Frontal cortex (tissue), 4 donors: ENCODE measurements at places on chromosomes 1 and 21.

- no peak for DNase-seq
Observed at GRCh38 chr1:206590025-206590758, 22.1 kb downstream of the EIF2D start.

- DNase-seq: no peak
Observed at GRCh38 chr1:200355801-200356200, 54.0 kb downstream of the ZNF281 start.

DNA sequence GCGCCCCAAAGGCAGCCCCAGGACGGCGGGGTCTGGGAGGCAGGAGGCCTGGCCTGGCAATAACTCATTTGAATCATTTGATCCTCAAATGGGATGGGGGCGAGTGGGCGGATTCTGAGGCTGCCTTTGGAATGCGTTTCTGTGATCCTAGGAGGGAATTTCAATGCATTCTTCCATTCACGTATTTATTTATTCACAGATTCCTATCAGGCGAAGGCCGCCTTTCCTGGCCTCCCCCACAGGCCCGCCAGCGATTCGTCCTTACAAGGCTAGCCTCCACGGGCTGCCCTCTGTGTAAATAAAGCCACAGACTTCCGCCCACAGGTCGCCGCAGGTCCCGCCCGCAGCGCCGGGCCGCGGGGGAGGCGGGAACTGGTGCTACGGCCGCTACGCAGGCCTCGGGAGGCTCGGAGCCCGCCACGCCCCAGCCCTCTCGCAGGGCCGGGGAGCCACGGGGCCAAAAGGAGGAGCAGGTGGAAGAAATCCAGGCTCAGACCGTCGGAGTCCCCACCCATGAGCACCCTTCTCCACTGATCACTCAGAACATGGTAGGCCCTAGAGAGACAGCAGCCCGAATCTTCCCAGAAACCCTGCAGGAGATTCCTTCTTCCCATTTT is 31.3 kb upstream of the JUN start:
- DNase-seq: peak; percentile 59

GRCh38 chr1:8941906-8942305 is 3.8 kb upstream of the CA6 start:
- DNase-seq: peak; percentile 47

GRCh38 chr21:33302796-33303195 is 22.0 kb upstream of the IFNAR1 start:
- no peak for DNase-seq

- DNase-seq: no peak
Observed at GRCh38 chr1:11388617-11389016, 90.3 kb upstream of the DISP3 start.

- no peak for DNase-seq
Observed at GRCh38 chr21:45735259-45736000, 91.9 kb downstream of the PCBP3 start.

- no peak for DNase-seq
Observed at GRCh38 chr1:72516264-72516663, 233.9 kb upstream of the NEGR1 start.

GRCh38 chr1:8097077-8097799 is 71.1 kb upstream of the ERRFI1 start:
- DNase-seq: no peak

DNA sequence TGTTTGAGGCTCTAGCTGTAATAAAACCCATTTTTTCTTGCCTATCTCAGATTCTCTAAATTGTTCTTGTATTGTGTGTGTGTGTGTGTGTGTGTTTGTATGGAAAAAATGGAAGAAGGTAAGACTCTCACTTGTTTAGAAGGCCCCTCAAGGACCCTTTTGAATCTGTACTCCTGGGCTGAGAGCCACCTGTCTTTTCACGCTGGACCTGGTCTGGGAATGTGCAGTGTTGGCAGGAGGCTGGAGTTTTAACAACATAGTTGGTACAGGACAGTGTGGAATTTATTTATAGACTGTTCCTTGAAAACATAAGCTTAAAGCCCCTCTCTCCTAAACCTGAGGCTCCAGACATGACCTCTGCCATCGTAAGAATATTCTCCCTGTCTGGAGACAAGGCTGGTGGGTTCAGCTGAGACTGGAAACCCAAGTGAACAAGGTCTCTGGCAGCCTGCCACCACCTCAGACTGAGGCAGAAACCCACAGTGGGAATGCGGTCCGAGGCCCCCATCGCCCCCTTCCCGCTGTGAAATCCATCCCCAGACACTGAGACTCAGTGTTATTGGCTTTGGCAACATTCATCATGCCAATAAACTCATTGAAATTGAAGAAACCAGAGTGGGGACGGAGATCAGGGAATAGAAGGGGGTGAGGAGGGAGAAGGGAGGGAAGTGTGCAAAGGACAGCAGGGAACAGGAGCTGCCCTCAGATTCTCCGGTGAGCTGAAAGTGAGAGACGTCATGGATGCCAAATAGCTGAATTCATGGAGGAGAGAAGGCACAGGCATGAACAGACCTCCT is 24.6 kb upstream of the PLXNA2 start:
- no peak for DNase-seq

- DNase-seq: no peak
Observed at GRCh38 chr1:211603191-211603701, 24.3 kb upstream of the SLC30A1 start.

- no peak for DNase-seq
Observed at GRCh38 chr1:223341121-223341520, 22.9 kb downstream of the SUSD4 start.

GRCh38 chr1:20478057-20478635 is 7.9 kb downstream of the CAMK2N1 start:
- no peak for DNase-seq

GRCh38 chr1:86957221-86957620 is 42.8 kb downstream of the HS2ST1 start:
- DNase-seq: no peak

DNA sequence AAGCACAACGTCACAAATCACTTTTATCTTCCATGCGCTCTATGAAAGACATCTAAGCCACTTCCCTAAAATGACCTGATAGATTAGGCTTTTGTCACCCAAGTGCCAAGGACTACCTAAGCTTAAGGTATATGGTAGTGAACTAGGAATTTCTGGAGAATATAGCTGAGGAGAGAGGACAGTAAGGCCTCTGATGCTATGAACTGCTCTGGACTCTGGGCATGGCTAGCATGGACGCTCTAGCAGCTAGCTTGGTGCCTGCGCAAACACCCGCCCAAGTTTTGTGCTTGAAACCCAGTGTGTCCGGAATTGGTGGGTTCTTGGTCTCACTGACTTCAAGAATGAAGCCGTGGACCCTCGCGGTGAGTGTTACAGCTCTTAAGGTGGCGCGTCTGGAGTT is 42.5 kb downstream of the OR10J5 start:
- DNase-seq: no peak

- no peak for DNase-seq
Observed at GRCh38 chr1:114043054-114043453, 63.8 kb downstream of the OLFML3 start.

- no peak for DNase-seq
Observed at GRCh38 chr1:166272155-166272554, 105.4 kb upstream of the FAM78B start.

DNA sequence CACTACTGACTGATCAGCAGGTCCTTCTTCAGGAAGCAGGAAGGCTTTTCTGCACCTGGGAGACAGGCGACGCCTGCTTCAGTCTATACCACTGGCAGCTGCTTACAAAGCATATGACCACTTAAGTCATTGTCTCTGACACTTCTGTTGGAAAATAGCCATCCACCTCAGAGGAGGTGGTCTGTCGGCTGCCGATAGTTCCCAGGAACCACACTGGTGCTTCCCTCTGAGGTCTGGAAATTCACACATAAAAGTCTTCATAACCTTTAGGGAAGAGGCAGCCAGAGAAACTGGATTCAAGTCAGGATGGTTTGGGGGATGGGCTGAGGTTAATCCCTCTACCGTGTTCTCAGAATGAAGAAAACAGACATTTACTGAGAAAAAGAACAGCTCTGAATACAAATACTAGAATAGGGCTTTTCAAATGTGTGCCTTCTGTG is 15.6 kb upstream of the SRP9 start:
- DNase-seq: no peak

- DNase-seq: peak; percentile 53
Observed at GRCh38 chr1:179586107-179586823, 5.4 kb upstream of the TDRD5 start.

DNA sequence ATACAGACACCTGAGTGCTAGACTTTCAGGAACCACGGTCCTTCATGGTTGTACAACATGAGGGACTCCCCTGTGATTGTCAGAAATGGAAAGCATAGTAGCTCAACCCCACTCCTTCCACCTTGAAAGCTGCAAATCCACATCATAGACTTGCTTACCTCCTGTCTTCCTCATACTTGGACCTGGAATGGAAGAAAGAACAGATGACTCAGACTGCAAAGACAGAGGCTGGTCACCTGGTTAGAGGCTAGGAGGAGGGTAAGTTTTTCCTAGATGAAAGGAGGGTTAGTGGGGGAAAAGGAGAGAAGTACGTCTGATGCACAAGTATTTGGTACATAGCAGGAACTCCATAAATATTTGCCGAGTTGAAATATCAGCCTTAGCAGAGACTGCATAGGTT is 37.2 kb downstream of the LRRC71 start:
- no peak for DNase-seq

- no peak for DNase-seq
Observed at GRCh38 chr1:18109058-18109755, 1.6 kb downstream of the IGSF21 start.

DNA sequence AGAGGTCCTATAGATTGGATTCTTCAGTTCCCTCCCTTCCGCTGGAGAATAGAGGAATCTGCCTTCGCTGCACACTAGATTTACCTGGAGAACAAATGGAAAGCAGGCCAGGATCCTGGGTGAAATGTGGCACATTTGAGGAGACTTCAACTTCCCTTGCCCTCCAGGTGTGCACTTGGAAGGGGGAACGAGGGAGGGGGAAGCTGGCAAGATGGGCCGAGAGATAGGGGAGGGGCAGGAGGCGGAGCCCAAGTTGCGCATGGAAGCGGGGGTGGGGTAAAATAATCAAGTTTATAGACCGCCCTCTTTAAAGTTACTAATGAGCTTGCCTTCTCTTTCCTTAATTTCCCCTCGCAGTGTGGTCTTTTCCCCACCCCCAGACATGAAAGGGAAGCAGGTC is 155.7 kb upstream of the CAMK1G start:
- DNase-seq: no peak

GRCh38 chr1:15345705-15346345 is 63.9 kb upstream of the EFHD2 start:
- DNase-seq: no peak

- DNase-seq: no peak
Observed at GRCh38 chr1:196381544-196381943, 226.7 kb downstream of the KCNT2 start.

- no peak for DNase-seq
Observed at GRCh38 chr1:29394521-29395225, 158.4 kb downstream of the PTPRU start.

DNA sequence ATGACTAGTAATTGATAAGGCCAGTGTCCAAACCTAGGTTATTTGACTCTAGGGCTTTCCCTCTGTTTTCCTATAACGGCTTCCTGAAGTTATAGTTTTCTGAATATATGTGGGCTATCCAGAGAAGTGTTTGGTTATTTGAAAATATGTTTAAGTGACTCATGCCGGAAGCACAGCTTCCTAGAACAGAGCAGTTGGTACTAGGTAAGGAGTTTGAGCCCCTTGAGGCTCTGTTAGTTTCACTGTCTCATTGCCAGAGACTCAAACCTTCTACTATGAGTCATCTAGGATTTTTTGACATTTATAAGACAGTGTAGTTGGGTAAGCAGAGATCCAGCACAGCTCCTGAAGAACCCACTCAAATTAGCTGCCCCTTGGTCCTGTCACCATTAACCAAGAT is 27.1 kb upstream of the LEPR start:
- DNase-seq: no peak

DNA sequence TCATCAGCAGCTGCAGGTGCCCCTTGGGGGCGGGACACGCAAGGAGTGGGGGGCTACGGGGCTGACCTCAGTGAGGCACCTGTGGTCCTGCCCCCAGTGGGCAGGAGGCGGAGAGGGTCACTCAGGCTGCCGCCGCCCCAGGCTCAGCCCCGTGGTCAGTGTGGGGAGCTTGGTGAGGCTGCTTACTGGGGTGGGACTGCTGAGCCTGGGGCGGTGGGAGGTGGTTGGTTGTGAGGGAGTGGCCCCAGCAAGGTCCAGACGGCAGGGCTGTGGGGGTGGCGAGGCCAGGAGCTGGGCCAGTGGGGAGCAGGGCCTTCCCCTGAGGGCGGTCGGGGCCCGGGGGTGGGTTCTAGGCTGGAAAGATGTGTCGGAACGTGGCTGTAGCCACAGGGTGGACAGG is 14.3 kb downstream of the PFKL start:
- no peak for DNase-seq

DNA sequence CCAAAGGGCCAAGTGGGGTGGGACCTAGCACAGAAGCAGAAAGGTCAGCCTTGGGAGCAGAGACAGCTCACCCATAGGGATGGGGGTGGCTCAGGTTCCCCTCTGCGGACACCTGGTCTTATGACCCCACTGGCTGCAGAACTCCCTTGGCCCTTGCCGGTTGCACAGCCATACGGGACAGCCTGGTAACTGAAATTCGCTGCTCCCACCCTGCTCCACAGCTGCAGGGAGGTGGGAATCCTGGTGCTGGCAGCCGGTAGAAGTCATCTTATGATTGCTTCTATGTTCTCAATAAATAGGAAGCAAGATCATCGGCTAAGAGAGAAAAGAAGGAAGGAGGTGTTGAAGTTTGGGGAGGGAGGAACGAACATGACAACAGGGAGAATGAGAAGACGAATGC is 64.1 kb downstream of the HLCS start:
- DNase-seq: no peak

- no peak for DNase-seq
Observed at GRCh38 chr1:207954104-207954503, 43.2 kb upstream of the CD34 start.

GRCh38 chr1:89887270-89887669 is 66.4 kb downstream of the LRRC8D start:
- DNase-seq: no peak

DNA sequence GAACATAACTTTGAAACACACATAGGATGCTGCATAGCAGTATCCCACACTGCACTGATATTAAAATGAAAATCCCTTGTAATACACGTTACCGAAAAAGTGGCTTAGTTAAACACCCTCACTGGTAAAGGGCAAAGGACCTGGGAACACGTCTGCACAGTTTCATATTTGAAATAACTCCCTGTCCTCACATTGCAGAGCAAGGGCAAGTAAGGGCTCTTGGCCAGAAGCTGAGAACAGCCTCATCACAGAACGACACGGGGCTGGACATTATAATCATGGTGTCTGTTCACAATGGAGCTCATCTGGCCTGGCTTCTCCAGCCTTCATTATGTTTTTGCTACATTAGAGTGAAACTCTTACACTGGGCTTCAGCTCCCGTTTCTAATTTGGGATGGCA is 207.0 kb downstream of the PCP4 start:
- DNase-seq: no peak

DNA sequence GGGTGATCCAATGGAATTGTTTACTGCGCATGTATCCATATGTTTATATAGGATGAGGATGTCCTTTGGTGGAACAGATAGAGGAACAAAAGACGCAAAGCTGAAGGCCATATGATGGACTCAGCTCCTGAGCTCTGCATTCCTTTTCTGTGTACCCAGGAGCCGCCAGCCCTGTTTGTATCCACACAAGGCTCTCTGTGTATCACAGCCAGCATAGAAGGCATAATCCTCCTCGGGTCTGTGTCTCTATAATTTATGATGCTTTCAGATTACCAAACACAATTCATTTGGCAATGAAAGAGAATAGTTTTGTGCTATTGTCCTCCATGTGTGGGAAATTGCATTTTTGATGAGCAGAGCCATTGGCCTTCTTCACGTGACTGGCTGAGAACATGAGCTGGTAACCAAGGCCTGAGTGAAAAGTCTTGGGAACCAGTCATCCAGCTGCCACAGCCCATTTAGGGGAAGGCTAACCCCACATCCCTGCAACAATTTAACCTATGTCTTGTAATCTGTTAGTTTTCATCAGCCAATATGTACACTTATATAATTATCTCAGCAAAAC is 119.2 kb downstream of the PBX1 start:
- DNase-seq: no peak
